ENCODE measurements at places on chromosomes 4 and X.

DNA sequence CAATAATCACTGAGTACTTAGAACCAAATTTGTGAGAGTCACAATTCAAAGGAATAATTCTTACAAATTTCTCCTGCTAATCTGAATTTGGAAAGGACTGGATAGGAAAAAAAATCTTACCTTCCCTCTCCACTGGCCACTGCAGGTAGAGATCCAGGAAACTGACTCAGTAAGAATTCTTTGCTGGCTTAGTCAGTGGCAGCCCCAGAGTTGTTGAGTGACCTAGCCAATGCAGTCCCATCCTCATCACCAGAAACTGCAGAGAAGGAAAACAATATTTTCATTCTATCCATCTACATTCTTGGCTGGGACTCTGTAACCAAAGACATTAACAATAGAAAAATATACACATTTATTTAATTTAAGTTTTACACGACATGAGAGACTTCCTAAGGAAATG lies 572.0 kb downstream of the ADGRL3 start:
- H3K27ac ChIP-seq = no peak overlapping the region
- no peak overlapping the region for H3K4me3 ChIP-seq
- no peaks in the 10 kb centered on the region for H3K36me3 ChIP-seq

DNA sequence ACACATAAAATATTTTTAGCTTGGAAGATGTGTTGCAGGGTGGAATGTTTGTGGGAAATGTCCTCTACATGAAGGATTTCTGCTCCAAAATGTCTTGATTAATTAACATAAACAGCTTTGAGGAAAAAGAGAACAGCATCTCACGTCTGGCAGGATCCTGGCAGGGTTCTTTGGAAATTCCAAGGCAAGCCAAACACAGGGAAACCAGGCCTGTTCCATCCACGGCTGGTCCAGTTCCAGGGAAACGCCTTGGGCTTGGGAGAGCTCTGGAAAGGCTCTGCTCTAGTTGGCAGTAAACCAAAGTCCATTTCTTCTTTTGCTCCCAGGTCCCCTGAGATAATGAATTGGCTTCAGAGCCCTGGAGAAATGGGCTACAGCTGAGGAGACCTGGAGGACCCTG lies 42.4 kb upstream of the GAB1 start:
- H3K36me3 ChIP-seq = no peaks in the 10 kb centered on the region
- no peaks in the 10 kb centered on the region for H3K27me3 ChIP-seq
- no peak overlapping the region for H3K4me3 ChIP-seq

- H3K4me1 ChIP-seq = no peaks in the 10 kb centered on the region
- H3K27ac ChIP-seq = no peak overlapping the region
- H3K4me3 ChIP-seq = no peak overlapping the region
- H3K36me3 ChIP-seq = no peaks in the 10 kb centered on the region
- H3K27me3 ChIP-seq = no peaks in the 10 kb centered on the region
Observed at GRCh38 chr4:78876568-78877320, 62.5 kb downstream of the PAQR3 start.

DNA sequence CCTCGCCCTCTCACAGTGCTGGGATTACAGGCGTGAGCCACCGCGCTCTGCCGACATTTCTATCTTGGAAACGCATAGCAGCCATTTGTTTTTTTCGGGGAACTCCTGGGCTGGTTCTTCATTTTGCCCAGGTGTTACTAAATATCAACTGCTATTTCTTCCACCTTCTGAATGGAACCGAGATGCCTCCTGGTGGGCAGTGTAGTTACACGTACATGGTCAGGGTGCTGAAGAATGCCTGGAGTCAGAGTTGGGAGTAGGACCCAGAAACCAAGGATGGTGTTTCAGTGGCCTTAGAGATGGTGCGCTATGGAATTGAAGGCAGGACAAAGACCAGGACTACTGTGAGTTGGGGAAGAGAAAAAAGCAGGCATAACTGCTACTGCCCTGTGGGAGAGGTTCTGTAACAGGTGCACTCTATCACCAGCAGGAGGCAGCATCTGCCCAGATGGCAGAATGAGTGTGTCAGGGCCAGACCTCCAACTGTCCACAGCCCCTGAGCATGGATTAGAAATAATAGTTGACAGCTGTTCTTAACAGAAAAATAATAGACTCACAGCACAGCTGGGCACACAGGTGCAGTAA lies 81.7 kb downstream of the ZC4H2 start:
- H3K36me3 ChIP-seq = no peaks in the 10 kb centered on the region
- no peak overlapping the region for H3K27ac ChIP-seq
- no peaks in the 10 kb centered on the region for H3K4me1 ChIP-seq
- H3K4me3 ChIP-seq = no peak overlapping the region

DNA sequence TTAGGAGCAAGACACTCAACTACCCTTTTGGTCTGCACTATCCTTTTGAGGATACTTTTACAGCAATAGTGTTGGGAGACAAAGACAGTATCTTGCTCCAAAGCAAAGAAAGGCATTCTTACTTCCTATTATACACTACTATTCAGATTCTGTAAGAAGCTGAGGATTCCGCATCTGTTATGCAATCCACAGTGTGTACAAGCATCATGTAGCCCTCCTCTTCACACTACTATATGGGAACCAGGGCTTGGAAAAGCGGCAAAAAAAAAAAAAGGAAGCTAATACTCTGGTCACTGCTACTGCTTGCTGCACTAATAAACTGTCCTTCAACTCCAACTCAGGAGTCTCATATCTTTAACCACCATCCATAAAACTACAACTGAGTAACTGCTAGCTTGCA lies 59.1 kb downstream of the FBXW7 start:
- H3K27ac ChIP-seq = no peak overlapping the region
- H3K36me3 ChIP-seq = no peaks in the 10 kb centered on the region
- peaks cover 5% of the 10 kb centered on the region for H3K4me1 ChIP-seq
- H3K4me3 ChIP-seq = no peak overlapping the region

GRCh38 chrX:56248492-56248891 lies 16.3 kb downstream of the KLF8 start:
- no peak overlapping the region for H3K4me3 ChIP-seq
- no peak overlapping the region for H3K27ac ChIP-seq
- no peaks in the 10 kb centered on the region for H3K36me3 ChIP-seq
- no peaks in the 10 kb centered on the region for H3K4me1 ChIP-seq

GRCh38 chr4:65834707-65835106 lies 164.4 kb upstream of the EPHA5 start:
- H3K27me3 ChIP-seq = no peaks in the 10 kb centered on the region
- no peaks in the 10 kb centered on the region for H3K36me3 ChIP-seq
- DNase-seq = no peak
- H3K27ac ChIP-seq = no peak overlapping the region
- no peaks in the 10 kb centered on the region for H3K4me1 ChIP-seq

Measured in body of pancreas (tissue), 4 donors.